ENCODE measurements at places on chromosomes 5 and 9.
A peak's percentile ranks its signal among the peaks of the same experiment; 100 is the strongest.

DNA sequence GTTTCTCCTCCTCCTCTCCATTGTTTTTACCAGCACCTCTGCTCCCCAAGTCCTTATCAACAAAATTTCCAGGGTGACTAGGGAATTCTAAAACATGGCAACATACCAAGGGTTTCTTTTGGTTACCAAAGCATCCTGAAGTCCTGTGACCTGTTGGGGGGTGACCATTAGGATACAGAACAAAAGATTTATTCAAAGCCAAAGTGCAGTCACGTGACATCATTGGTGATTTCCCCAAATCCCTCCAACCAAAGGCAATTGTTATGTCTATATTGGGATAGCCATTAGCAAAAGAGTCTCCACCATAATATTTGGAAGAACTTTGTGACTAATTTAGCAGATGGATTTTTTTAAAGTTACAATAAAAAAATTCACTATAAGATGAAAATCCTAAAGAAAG is 168.4 kb downstream of the TRPM6 start:
- DNase-seq, result no peak

- DNase-seq, result no peak
Observed at GRCh38 chr5:37888476-37888875, 48.6 kb upstream of the GDNF start.

DNA sequence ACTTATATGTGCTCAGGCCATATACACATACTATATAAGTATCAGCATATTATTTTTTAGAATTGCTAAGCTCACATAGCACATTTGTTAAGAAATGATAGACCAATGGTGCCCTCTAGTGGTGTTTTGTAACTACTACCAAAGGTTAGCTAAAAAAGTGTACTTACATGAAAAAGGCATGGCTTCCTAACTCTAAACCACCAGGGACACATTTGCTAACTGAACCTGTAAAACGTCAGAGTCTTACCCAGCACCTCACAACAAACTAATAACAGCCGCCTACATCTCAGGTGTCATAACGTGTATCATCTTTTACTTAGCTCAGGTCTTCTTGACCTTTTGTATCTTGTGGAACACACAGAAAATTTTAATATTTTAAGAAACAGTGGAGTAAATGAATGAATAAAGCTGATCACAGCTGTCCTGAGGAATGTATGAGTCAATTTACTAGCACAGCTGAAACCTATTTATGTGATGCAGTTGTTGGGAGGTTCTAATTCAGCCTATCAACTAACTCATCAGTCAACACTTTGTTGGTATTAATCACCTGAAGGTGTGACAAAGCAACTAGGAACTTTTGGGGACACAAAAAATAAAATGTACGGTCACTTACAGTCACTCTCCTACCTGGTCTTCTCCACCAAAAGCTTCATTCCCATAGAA is 72.9 kb downstream of the BAAT start:
- peak; percentile 61 for DNase-seq

- DNase-seq, result no peak
Observed at GRCh38 chr5:15320871-15321270, 179.1 kb upstream of the FBXL7 start.

DNA sequence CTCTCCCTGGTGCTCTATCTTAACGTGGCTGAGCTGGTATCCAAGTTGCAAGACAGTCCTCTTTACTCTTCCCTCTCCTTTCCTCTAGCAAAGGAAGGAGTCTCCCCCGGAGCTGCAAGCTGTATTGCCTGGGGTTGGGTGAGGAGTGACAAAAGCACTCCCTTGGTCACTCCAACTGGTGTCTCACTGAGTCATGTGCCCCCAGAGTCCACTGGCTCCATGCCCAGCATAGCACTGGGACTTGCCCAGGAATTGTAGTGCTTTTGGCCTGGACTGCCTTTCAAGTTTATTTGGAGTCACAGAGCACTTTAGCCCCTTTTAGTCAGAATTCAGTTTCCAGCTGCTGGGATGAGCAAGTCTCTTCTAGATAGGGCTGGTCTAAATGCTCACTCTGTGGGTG is 82.6 kb upstream of the FST start:
- DNase-seq, result no peak

DNA sequence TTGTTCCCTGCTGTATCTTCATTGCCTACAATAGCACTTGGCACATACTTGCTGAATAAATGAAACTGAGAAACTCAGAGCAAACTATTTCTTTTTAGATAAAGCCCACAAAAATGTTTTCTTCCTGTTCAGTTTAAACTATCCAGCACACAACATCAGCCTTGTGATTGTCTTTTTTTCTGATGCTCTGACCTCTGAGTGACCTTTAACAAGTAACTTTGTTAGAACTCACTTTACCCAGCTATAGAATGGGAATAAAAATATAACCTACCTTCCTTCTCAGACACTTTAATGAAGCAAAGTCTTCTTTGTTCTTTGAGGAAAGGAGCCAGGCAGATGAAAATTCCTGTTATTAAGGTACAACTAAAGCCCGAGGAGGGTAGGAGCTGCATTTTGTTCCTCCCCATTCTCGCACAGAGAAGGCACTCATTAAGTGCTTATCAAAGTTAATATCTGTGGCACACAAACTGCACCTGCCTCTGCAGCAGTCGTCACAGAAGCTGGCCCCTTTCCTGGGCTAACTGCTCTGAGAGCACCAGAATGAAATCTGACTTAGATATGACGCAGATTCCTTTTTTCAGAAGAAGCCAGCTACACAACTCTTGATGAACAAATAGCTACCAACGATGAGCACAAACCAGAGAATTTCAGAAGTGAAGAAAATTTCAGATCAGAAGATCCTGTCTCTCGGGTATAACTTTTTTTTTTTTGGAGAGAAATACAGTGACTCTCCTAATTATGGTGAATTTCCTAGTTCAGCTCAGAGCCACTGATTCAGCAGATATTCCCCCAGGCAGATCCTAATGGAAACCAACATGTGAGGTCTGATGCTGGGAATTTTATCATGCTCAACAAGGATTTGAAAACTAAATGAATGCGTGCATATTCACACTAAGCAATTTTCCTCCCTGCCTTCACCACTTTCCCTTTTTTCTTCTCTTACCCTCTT is 31.0 kb upstream of the NR3C1 start:
- no peak for DNase-seq

- DNase-seq, result no peak
Observed at GRCh38 chr5:1478271-1479035, 33.2 kb upstream of the SLC6A3 start.

- DNase-seq, result no peak
Observed at GRCh38 chr9:84955971-84956370, 286.4 kb downstream of the NTRK2 start.
